ENCODE measurements at places on chromosomes 12 and 14.

DNA sequence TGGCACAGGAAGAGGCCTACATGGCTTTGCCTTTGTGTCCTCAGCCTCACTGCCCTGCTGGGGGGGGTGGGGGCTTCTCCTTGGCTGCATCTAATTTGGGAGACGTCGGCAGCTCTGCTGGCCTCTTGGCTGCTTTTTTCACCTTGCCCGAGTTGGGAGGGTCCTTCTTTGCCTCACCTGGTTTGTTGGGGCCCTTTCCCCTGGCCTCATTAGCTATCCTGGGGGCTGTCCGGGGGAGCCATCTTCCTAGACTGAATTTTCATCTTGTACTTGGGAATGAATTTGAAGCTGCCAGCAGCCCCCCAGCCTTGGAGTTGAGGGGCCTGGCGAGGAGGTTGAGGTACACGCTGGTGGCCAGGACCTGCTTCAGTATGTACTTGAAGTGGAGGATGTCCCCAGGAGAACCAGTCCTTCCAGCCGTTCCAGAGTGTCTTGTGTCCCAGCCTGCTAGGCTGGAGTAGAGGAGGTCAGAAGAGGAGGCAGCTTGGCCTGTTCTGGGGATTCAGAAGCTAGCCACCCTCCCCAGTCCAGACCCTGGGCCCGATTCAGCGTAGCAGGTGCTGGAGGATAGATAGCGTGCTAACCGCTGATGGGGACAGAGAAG is 70.7 kb upstream of the VASH1 start:
- no peak for DNase-seq

GRCh38 chr14:103142026-103142425 is 18.8 kb downstream of the TNFAIP2 start:
- no peak for DNase-seq

GRCh38 chr14:52248057-52248456 is 19.4 kb upstream of the PTGDR start:
- DNase-seq, result peak; percentile 45

DNA sequence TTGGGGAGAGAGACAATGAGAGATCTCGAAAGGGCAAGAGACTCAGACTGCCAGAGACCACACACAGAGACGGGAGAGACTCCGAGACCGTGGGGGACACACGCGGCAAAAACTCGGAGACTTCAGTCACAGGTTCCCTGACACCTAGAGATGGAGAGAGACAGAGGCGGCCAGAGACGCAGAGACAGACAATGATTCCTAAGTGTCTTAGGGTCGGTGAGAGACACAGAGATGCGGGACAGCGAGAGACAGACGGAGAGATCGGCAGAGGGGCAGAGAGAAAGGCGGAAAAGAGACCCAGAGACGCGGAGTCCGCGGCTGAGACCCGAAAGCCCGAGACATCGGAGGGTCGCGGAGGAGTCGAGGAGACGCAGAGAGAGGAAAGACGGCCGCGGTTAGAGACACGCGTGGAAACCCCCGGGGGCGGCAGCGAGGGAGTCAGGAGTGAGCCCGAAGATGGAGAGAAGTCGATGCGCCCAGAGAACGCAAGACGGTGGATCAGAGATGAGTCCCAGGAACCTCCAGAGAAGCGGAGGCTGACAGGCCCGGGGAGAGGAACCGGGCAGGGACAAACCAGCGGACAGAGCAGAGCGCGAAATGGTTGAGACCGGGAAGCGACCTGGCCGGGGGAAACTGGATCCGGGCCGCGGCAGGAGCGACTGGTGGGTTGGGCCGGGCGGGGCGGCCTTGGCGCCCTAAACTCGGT is 7.8 kb downstream of the LHX5 start:
- no peak for DNase-seq

DNA sequence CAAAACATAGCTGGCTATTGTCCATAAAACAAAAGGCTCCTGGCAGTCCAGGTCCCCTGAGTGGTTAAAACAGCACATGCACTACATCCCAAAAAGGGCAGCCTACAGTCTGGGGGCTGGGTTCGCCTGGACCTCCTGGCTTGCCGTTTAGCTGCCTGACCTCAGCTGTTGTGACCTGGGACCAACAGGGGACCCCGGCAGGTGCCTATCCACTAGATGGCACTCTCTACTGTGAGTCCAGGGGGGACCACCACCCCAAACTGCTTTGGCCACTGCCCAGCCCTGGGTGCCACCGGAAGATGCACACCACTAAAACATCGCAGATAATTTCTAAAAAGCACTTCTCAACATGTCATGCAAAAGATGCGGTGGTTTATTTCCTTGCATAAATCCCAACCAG is 2.9 kb upstream of the RTL1 start:
- no peak for DNase-seq

- DNase-seq, result no peak
These were observed 834 bp downstream of the COCH start for GRCh38 chr14:30874999-30875787.

- DNase-seq, result peak; percentile 40
These were observed 8.1 kb upstream of the PCED1B start for GRCh38 chr12:47071241-47071852.
